ENCODE measurements at places on chromosomes 3 and 15.

- DNase-seq, result no peak
Measured at GRCh38 chr15:76298986-76299385, 12.3 kb downstream of the ETFA start.

- no peak for DNase-seq
Measured at GRCh38 chr3:87088430-87088992, 97.6 kb upstream of the VGLL3 start.

GRCh38 chr3:183897606-183898005, 12.9 kb upstream of the PARL start:
- DNase-seq, result no peak

DNA sequence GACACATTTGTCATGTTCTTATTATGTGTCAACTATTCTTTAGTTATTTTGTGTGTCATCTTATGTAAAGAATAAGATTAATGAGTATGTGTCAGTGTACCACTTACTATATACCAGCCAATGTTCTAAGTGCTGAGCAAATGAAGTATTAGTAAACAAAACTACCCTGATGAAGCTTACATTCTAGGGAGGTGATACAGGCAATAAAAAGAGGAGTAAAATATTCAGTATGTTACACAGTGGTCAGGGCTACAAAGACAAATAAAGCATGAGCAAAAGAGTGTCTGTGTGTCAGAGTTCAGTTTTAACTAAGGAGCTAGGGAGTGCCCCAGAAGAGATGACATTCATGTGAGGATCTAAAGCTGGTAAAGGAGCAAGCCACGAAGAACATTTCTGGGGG, 79.1 kb downstream of the TRPC1 start:
- no peak for DNase-seq

DNA sequence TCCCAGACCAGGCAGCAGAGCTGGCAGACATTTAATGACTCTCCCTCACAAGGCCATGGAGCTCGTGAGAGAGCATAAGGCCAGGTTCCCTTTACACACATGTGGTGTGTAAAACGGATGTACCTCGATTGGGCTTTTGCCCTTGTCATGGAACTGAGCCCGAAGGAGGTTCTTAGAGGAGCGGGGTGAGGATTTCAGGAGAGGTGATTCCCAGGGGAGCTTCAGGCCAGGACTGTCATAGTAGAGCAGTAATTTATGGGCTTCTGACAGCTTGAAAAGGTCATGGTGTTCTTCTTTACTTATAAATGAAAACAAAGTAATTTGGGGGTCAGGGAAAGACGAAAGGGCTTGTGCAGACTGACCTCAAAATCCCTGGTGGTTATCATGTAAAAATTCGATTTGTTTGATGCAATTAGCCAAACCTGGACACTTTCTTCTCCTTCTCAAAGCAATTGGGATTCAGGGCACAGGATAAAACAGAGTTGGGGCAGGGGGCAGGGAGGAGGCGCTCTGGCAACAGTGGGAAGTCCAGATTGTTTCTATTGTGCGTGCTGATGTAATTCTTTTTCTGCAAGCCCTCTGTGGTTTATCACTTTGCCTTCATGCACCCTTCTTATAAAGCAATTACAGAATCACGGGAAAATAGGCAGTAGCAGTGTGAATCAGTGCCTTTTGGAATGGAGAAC, 51.0 kb downstream of the CACNA1D start:
- DNase-seq, result no peak

GRCh38 chr15:78316283-78317083, 17.1 kb upstream of the SKIC8 start:
- no peak for DNase-seq

DNA sequence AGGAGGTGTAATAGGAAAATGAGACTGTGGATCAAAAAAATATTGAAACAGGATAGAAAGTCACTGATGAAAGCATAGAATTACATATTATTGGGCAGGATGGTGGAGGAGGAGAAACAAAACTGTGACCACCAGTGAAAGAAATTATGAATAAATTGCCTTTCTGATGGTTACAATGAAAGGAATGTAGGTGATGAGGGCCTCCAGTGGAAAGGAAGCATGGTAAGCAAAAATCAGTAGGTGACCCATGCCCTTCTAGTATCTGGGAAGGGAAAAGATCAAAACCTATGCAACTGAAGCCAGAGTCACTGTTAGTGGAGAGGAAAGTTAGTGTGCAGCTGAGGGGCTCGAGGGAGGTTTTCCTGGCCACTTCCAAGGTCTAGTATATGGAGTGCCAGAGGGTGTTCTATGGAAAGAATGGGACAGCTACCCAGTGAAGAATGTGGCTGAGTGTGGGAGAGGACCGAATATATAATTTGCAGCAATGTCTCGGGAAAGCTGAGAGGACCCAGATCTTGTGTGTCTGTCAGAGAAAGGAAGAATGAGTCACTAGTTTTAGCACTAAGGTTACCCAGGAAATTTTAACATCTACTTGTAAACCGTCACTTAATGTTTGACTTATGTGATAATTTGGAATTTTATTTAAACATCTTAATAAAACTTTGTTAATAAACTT, 146.2 kb downstream of the NFKBIZ start:
- no peak for DNase-seq
